Mononuclear cell (primary cell): ENCODE measurements at places on chromosomes 2 and 18. TPM values are rescaled to one million over a fixed set of nuclear protein-coding genes. Genes with fewer than 3 reads are reported as not detected.

The GPR35 gene
- 40.8 TPM for total RNA-seq

The HOXD9 gene
- total RNA-seq, result not detected

The OSBPL1A gene
- 4.2 TPM for total RNA-seq

The CD226 gene
- 64.1 TPM for total RNA-seq

The CCDC148 gene
- total RNA-seq, result 0.42 TPM
